B cell (primary cell): ENCODE measurements at places on chromosomes 5 and 9.

- DNase-seq: no peak
Measured at GRCh38 chr5:59760785-59761348, 132.7 kb downstream of the PDE4D start.

DNA sequence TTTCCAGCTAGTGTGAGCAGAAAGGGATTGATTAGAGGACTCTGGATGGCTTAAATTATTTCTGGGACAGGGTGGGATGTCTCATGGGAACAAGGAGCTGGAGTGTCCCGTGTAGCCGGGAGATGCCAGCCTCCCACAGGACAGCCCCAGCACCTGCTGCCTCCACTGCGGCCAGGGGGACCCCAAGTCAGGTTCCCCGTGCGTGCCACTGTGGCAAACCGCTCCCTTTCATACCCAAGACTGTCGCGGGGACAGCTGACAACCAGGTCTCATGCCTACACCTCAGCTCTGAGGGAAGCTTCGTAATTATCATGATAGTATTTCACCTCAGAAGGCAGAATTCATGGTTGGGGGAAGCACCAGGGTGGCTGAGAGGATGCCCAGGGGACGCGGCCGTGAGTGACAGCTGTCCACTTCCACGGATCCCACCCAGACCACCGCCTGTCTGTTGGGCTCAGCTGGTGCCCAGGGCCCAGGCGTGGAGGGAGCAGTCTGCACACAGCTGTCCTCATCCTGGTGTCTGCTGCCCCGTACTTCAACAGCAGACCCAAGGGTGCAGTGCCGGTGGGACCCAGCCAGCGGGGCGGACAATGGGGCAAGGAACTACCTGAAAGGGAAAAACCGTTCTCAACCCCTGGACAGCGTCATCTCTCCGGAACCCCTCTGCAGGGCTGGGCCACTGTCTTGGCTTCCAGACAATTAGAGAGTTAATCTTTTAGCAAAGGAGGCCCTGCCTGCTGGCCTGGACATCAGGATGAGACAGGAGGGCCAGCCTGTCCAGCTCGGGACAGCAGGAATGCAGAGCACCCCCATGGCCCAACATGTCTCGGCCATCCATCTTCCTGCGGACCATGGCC is 166.9 kb downstream of the OLFM1 start:
- DNase-seq: no peak

DNA sequence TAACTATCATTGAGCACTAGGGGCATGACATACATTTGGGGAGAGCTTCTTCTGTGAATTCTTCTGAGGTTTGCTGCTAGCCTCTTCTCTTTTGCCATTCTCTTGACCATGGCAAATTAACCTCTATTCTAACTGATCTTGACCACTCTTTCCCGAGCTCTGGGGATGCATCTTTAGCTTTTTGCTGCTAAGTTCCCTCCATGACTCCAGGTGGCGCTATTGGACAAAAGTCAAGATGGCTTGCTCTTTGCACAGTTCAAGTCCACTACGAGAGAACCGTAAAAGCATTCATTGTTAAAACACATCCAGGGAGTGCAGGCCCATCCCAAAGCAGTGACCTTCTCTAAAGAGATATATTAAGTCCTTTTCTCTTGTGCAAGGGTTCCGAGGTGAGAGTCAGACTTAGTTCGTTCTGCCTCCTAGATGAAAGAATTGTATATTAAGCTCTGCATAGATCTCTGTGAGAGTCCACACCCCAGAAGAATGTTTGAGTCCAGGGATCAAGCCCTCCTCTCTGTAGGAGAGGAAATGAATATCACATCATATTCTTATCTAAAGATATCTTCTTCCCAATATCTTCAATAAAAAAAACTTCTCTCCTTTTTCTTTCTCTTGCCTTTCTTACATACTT is 1152.9 kb upstream of the CDH6 start:
- no peak for DNase-seq

DNA sequence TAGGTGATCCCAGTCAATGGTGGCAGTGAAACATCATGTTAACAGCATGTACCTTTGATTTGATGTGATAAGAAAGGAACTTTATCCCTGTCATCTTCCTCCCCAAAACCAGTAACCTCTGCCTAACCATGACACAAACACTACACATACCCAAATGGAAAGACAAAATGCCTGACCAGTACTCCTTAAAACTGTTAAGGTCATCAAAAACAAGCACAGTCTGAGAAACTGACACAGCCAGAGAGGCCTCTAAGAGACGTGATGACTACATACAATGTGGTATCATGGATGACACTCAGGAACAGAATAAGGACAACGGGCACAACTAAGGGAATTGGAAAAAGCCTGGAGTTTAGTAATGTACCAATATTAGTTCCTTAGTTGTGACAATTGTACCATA is 3.9 kb upstream of the IL5 start:
- no peak for DNase-seq

DNA sequence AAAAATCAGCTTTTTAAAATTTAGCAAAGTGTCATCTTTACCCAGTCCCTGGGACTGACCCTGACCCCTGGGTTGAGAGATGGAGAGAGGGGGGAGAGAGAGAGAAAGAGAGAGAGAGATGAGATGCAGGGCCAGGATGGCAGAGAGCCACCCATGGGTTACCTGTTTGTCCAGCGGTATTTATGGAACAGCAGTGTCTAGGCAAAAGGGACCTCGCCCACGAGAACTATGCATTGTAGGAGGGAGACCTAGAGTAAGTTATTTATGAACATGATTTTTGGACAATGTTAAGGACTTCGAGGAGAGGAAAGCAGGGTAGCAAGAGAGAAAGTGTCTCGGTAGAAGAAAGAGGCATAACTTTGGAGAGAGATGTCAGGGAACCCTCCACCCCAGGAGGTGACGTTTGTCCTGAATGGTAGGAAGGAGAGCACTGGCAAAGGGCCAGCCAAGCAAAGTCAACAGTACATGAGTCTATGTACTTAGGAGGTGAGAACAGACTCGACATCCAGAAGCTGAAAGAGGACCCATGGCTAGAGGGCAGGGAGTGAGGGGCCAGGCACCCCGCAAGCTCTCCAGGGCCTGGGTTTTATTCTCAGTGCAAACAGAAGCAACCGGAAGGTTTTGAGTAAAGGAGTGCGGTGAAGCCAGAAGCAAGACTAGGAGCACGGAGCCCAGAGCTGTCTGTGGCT is 30.5 kb upstream of the MSX2 start:
- DNase-seq: no peak

GRCh38 chr9:102779356-102779755 is 215.8 kb upstream of the CYLC2 start:
- no peak for DNase-seq

DNA sequence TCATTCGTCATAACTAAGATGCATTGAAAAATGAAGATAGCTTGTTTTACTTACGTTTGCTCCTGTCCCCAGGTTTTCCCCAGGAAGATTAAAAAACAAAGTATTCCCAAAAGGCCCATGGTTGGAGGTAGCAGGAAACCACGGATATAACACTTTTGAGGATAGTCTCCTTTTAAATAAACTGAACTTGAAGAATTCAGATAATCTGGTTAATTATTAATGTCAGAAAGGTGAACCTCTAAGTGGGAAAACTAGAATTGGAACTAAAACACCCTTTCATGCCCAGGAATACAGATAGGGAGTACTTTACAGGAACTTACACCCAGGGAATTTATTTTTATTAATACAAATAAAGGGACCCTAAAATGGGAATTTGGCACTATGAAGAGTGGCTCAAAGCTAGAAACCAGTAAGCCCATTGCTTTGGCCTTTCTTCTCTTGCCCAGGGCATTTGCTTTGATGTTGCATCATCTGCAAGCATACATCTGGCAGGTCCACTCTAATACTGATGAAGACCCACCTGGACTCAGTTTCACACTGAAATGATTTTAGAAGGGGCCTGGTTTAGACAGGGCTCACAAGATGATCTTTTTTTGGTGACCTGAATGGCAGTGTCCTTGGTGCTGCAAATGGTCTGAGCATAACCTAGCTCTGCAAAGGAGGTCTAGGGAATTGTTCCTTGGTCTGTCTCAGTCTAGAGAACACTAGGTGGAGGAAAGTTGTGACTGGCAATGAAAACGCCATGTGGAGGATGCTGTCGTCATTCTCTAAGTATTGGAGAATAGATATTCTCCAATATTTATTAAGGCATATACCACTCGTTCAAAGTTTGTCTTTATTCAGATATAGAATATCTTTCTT is at the start of gene C5:
Gene C5, minus strand, starts transcription at position 148 of the 861 bp plus-strand sequence. Its CDS starts 29 bp downstream, at position 119.
- DNase-seq: no peak
